ENCODE measurements at places on chromosomes 7 and 10.

DNA sequence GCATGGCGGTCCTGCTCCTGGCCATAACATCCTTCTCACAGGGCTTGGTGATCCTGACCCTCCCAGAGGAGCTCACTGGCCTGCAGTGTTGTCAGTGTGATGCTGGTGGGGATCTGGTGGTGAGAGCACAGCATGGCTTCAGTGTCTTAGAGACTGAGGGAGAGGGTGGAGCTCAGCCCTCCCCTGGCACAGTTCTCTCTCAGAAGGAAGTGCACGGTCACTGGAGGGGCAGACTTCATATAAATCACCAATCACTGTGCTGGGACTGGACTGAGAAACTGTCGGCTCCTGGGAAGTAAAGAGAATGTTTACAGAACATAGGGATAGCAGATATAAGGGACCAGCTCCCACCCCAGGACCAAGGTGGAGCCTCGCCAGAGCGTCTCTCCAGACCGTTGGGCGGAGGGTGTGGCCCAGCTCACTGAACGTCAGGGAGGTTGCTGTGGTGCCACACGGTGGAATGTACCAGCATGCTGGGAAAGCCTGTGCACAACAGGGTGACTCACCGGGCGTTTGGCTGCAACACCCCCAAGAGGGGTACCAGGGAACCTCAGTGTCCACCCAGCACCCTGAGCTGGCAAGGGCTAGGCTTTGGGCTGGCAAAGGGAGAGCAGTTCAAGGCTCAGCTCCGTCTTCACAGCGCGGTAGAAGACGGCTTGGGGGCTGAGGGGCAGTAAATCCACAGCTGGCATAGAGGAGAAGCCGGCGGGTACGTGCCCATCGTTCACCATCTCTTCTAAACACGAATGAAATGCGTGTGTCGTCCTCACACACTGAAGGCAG, 8.8 kb upstream of the GET4 start:
- peak; percentile 84 for DNase-seq
- H3K4me1 ChIP-seq = peaks cover 18% of the 10 kb centered on the region
- no peaks in the 10 kb centered on the region for H3K27me3 ChIP-seq

GRCh38 chr7:40095695-40096327, 38.6 kb downstream of the MPLKIP start:
- H3K36me3 ChIP-seq = peaks cover 18% of the 10 kb centered on the region
- H3K4me1 ChIP-seq = no peaks in the 10 kb centered on the region
- no peaks in the 10 kb centered on the region for H3K27me3 ChIP-seq
- H3K4me3 ChIP-seq = no peak overlapping the region
- no peak overlapping the region for H3K27ac ChIP-seq

- H3K36me3 ChIP-seq = no peaks in the 10 kb centered on the region
- no peak overlapping the region for H3K27ac ChIP-seq
- peaks cover 5% of the 10 kb centered on the region for H3K27me3 ChIP-seq
- H3K4me3 ChIP-seq = no peak overlapping the region
- DNase-seq = no peak
These were observed 22.5 kb upstream of the WASL start for GRCh38 chr7:123771256-123771655.

- peak overlapping the region; percentile 95 for H3K27ac ChIP-seq
- DNase-seq = no peak
- H3K36me3 ChIP-seq = peaks cover 29% of the 10 kb centered on the region
- H3K4me3 ChIP-seq = peak overlapping the region; percentile 93
- H3K4me1 ChIP-seq = peaks cover 80% of the 10 kb centered on the region
These were observed 1.2 kb downstream of the UPP1 start for GRCh38 chr7:48090095-48090805.

All from HFFc6 (cell line).